ENCODE measurements at places on chromosomes 5 and 9. TPM values are rescaled to one million over a fixed set of nuclear protein-coding genes. Genes with fewer than 3 reads are reported as not detected.

- no peaks in the 10 kb centered on the region for H3K4me1 ChIP-seq
- H3K27ac ChIP-seq: no peak overlapping the region
- DNase-seq: no peak
Measured at GRCh38 chr9:4805191-4805918, 12.6 kb downstream of the RCL1 start.

- no peaks in the 10 kb centered on the region for H3K27me3 ChIP-seq
- H3K4me3 ChIP-seq: no peak overlapping the region
- no peak overlapping the region for H3K27ac ChIP-seq
- no peak for DNase-seq
- H3K36me3 ChIP-seq: no peaks in the 10 kb centered on the region
Measured at GRCh38 chr9:29730163-29730562, 2156.9 kb upstream of the C9orf72 start.

DNA sequence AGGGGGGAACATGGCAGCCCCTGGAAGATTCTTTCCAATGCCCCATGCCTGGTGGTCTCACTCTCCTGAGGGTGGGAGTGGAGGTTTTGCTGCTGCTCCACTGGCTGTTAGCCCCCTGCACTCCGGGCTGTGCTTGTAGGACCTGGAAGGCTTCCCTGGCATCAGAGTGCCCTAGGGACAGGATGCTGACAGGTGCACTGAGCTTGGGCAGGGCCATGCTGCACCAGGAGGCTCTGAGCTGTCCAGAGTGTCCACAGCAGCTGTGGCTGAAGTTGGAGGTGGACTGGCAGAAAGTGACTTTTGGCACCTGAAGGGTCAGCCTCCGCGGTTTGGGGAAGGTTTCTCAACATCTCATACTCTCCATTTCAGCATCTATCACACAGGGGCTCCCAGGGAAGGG is 249.1 kb downstream of the GADD45G start:
- H3K36me3 ChIP-seq: no peaks in the 10 kb centered on the region
- no peaks in the 10 kb centered on the region for H3K27me3 ChIP-seq
- peaks cover 4% of the 10 kb centered on the region for H3K4me1 ChIP-seq
- H3K4me3 ChIP-seq: no peak overlapping the region
- peak; percentile 39 for DNase-seq
- H3K27ac ChIP-seq: no peak overlapping the region

GRCh38 chr5:172743112-172743959 is 27.7 kb downstream of the DUSP1 start:
- no peak overlapping the region for H3K27ac ChIP-seq
- no peak overlapping the region for H3K4me3 ChIP-seq
- no peaks in the 10 kb centered on the region for H3K36me3 ChIP-seq
- no peaks in the 10 kb centered on the region for H3K27me3 ChIP-seq
- H3K4me1 ChIP-seq: peaks cover 32% of the 10 kb centered on the region
- DNase-seq: no peak

DNA sequence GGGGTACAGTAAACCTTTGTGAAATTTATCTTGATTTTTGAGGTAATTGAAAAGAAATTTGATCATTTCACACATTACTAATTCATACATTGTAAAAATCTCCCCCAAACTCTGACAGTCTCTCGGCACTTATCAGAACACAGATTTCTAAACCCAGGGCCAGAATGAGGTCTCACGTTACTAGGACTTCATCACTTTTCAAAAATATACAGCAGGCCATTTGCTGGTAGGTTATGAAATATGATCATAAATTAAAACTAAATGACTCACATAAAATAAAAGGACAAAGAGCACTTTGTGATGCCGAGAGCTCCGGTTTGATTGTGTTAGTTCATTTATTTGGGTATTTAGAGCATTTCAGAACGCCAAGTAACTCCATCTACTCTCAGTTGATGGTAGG is 17.0 kb downstream of the MSX2 start:
- no peak overlapping the region for H3K4me3 ChIP-seq
- no peak overlapping the region for H3K27ac ChIP-seq
- H3K4me1 ChIP-seq: no peaks in the 10 kb centered on the region

DNA sequence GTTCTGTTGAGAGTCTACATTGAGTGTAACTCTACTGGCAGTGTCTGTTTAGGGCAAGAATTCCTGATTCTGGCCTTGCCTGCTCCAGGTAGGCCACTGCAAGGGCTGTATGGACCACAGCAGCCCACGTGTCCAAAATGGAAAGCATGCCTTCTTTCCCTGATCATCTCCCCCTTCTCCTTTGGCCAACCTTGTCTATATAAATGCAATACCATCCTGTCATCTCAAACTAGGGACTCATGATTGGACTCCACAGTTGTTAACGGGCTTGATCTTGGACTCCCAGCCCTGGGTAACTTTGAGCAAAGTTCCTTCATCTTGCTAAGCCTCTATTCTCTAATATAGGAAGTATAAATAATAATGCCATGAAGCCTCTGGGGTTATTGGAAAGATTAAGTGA is 533.6 kb downstream of the BNC2 start:
- no peak overlapping the region for H3K27ac ChIP-seq
- H3K27me3 ChIP-seq: no peaks in the 10 kb centered on the region
- DNase-seq: no peak
- no peaks in the 10 kb centered on the region for H3K36me3 ChIP-seq
- H3K4me3 ChIP-seq: no peak overlapping the region
- H3K4me1 ChIP-seq: no peaks in the 10 kb centered on the region

Gene LMX1B
- 0.14 TPM for total RNA-seq

DNA sequence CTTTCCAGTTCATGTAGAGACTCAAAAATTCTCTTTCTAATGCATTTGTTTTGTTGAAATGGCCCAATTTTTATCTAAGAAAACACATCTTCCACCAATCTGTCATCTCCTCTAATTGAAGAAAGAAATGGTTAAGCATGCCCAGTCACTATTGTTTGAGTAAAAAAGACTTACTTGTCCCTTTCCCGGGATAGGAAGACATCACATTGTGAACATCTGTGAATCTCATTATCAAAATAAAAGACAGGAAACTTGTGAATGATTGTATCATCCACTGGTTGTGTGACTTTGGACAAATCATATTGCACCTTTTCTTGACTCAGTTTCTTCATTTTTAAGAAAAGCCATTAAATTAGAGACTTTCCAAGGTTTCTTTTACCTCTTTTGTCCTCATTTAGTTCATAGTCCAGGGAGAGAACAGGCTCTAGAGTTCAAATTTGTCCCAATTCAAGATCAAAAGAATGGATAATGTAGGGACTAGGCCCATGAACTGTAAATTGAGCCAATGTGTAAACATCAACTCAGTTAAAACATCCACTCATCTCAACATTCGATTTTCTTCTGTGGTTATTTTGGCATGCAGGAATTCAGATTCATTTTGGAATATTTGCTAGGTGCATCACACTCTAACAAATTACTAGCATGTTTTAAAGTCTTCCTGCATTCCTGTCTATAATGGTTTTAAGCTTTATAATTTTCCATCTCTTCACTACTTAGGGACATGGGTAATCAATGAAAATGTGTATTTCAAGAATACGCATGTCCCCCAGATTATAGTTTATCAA is 838.0 kb upstream of the WWC1 start:
- H3K36me3 ChIP-seq: no peaks in the 10 kb centered on the region
- no peak for DNase-seq
- no peak overlapping the region for H3K27ac ChIP-seq
- H3K27me3 ChIP-seq: no peaks in the 10 kb centered on the region
- no peaks in the 10 kb centered on the region for H3K4me1 ChIP-seq
- H3K4me3 ChIP-seq: no peak overlapping the region

DNA sequence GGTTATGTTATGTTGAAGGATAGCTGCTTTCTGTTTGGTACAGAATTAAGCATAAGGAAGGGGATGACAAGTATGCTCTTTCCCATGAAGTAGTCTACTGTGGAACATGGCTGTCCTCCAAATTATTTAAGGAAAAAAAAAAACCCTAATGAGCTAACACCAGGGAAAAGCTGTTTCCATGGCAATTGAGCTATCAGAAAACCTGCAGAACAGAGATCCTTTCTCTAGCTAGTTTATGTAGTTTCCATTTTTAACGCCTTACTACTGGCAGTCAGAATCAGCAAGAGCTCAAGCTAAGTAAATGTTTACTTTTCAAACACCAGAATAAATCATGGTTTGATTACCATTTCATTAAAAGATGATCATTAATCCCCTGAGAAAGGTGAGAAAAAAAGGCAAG is 287.4 kb upstream of the TARS1 start:
- no peak overlapping the region for H3K4me3 ChIP-seq
- DNase-seq: no peak

Gene CAMK4
- total RNA-seq: 3.8 TPM

DNA sequence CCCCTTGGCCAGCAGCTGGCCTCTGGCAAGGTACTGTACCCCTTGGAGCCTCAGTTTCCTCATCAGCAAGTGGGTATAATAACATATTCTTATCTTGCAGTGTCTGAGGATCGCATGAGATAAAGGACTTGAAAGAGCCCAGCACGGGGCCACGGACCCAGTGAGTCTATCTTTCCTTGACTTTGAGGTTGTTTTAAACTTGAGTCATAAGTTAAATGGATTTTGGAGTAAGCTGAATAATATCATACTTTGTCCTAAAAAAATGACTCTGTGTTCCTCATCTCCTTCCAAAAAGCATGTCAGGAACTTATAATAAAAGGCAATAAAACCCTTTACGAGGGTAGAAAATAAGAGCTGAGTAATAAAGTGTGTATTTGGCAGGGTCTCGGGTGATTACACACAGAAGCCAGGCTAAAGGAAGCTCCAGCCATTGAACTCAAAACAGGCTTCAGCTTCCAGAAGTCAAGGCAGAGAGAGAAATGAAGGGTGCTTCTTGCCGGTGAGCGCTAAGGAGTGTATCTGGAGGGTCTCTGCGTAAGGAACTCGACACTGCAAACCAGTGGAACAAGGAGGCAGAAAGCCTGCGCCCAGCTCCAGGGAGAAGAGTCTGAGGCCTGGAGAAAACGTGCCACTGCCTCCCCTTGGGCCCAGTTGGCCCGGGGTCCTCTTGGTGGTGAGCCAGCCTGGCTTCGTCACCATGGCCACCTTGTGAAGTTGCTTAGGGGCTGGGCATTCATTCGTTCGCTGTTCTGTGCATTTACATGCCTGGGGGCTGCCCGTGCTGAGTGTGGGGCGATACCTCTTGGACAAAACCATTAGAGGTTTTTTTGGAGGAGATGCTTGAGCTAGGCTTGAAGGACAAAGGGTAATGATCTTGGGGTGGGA is 72.4 kb upstream of the PHYKPL start:
- no peaks in the 10 kb centered on the region for H3K36me3 ChIP-seq
- no peak overlapping the region for H3K27ac ChIP-seq
- no peak overlapping the region for H3K4me3 ChIP-seq
- H3K4me1 ChIP-seq: no peaks in the 10 kb centered on the region

Gene IFNB1
- not detected for total RNA-seq

Gene HMGXB3
- total RNA-seq: 33.7 TPM

Data from upper lobe of right lung (tissue), 1 donor.